ENCODE measurements at places on chromosomes 7 and 10. TPM values are rescaled to one million over a fixed set of nuclear protein-coding genes. Genes with fewer than 3 reads are reported as not detected.

Gene VSTM4
- total RNA-seq, result 1.1 TPM

Gene ELMO1
- 17.8 TPM for total RNA-seq

Gene LEP
- not detected for total RNA-seq

Gene ATRNL1
- total RNA-seq, result 15.8 TPM

Gene GNA12
- total RNA-seq, result 72.7 TPM

Gene ASZ1
- total RNA-seq, result not detected

Gene PEX1
- total RNA-seq, result 6.5 TPM

Gene ZNF22
- total RNA-seq, result 10.9 TPM

Gene RNF148
- total RNA-seq, result 0.50 TPM

Gene GPRIN2
- 2.2 TPM for total RNA-seq

Gene LRIT2
- not detected for total RNA-seq

Gene ZNF485
- 4.1 TPM for total RNA-seq

Gene CYP26C1
- not detected for total RNA-seq

Gene TUBAL3
- not detected for total RNA-seq

Gene SRRM3
- total RNA-seq, result 2.7 TPM

Gene RTKN2
- total RNA-seq, result 8.4 TPM

Gene C10orf143
- total RNA-seq, result 0.73 TPM

Gene FGFBP3
- 3.3 TPM for total RNA-seq

Gene DNAJB9
- total RNA-seq, result 27.5 TPM

Gene GHRHR
- not detected for total RNA-seq

Gene OR2A12
- total RNA-seq, result not detected

Gene SPAM1
- not detected for total RNA-seq

Gene ACBD7
- total RNA-seq, result 0.79 TPM

Gene TAS2R41
- total RNA-seq, result not detected

Gene HECTD2
- total RNA-seq, result 15.4 TPM

Gene COG5
- total RNA-seq, result 53.4 TPM

Gene NPY4R2
- not detected for total RNA-seq

Gene GPR37
- 9.8 TPM for total RNA-seq

Gene UTF1
- total RNA-seq, result 0.18 TPM

Gene IL2RA
- not detected for total RNA-seq

Gene GNAI1
- total RNA-seq, result 32.9 TPM

Gene ABCA13
- 0.34 TPM for total RNA-seq

Gene ZNF716
- not detected for total RNA-seq

Gene MYPN
- total RNA-seq, result 0.11 TPM

Gene AOC1
- total RNA-seq, result not detected

Gene DENND10
- 41.8 TPM for total RNA-seq

Gene OR2A1
- total RNA-seq, result not detected

Gene IDI2
- not detected for total RNA-seq

Gene NPC1L1
- 0.07 TPM for total RNA-seq
